ENCODE measurements at places on chromosomes 3 and 15.
A peak's percentile ranks its signal among the peaks of the same experiment; 100 is the strongest.

GRCh38 chr3:121855555-121855954 lies 20.5 kb downstream of the EAF2 start:
- peak; percentile 33 for DNase-seq

- no peak for DNase-seq
Measured at GRCh38 chr3:39096775-39097174, 10.7 kb downstream of the GORASP1 start.

DNA sequence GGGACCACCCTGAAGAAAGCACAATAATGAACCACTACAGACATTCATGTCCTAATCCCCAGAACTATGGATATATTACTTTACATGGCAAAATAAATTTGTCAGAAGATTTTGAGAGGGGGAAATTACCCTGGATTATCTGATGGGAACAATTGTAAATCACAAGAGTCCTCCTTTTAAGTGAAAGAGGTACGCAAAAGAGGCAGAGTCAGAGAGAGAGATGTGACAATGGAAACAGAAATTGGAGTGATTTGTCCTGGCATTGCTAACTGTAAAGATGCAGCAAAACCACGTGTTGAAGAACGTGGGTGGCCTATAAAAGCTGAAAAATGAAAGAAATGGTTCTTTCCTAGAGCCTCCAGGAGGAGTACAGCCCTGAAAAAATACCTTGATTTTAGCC lies 1121.4 kb upstream of the ALCAM start:
- no peak for DNase-seq

GRCh38 chr3:121483290-121483689 lies 62.5 kb downstream of the POLQ start:
- DNase-seq = no peak

- DNase-seq = no peak
Measured at GRCh38 chr15:86383611-86384010, 303.9 kb downstream of the AGBL1 start.

- no peak for DNase-seq
Measured at GRCh38 chr15:56930669-56931313, 12.3 kb downstream of the TCF12 start.

DNA sequence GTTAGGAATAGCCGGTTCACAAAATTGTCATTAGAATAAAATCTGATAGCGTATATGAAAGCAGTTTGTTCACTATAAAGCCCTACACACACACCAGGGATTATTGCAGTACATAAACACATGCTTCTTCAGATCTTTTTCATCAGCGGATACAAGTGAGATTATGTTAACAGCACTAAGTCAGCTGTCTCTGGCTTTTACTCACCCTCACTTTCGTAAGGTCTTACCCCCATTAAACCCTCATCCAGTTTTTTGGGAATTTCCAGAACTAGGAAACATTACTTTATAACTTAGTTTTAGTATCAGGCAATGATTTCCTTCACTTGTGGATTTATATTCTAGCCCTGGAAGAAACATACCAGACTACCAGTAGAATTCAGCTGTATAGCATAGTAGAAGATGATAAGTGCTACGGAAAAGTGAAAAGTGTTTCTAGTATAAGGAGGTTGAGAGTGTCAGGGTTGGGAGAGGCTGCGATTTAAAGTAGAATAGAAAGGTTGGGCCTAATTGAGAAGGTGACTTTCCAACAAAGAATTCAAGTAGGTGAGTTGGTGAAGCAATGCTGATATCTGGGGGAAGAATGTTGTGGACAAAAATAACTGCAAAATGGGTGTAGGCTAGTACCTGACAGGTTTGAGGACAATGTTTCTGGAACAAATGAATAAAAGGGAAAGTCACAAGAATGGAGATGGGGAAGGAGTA lies 22.7 kb downstream of the TMEM207 start:
- no peak for DNase-seq

GRCh38 chr15:68405378-68406250 lies 26.3 kb downstream of the ITGA11 start:
- DNase-seq = no peak

- no peak for DNase-seq
Measured at GRCh38 chr3:32262201-32262600, 23.7 kb downstream of the CMTM8 start.

GRCh38 chr15:83207009-83207659 lies 489 bp downstream of the HDGFL3 start:
- peak; percentile 71 for DNase-seq

DNA sequence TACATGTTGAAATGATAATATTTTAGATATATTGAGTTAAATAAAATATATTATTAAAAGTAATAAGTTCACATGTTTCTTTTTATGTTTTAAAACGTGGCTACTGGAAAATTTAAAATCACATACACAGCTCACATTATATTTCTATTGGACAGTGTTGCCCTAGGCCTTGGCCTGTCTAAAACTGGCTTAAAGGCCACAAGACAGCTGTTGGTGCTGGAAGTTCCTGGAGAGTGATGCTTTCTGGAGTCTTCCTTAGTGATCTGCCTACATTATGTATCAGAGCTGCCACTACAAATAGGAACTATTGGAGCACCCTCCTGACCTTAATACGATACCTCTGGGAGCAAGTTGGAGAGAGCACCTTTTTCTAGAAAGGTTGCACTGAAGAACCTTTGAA lies 254.1 kb upstream of the C2CD4B start:
- DNase-seq = no peak

- DNase-seq = no peak
Measured at GRCh38 chr15:93024293-93024692, 64.7 kb downstream of the RGMA start.

- DNase-seq = no peak
Measured at GRCh38 chr3:35393901-35394799, 245.2 kb upstream of the ARPP21 start.

- DNase-seq = no peak
Measured at GRCh38 chr15:64044300-64045100, 1.8 kb downstream of the DAPK2 start.

DNA sequence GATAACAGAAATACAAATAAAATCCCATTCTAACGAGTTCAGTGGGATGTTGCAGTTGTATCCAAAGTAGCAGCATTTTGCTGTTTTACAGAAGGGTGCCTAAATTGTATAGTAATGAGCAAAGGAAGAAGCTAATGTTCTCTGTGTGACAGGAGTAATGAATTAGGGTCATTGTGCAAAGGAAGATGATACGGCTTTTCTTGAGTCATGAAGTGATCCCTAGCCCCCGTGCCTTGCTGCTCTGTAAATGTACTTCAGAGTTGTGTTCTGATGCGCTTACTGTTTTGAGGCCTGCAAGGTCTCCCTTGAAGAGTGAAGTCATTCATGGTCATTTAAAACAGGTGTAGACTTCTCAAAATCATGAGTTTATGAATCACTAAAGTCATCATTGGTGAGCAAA lies 37.9 kb downstream of the ATP1B3 start:
- no peak for DNase-seq

DNA sequence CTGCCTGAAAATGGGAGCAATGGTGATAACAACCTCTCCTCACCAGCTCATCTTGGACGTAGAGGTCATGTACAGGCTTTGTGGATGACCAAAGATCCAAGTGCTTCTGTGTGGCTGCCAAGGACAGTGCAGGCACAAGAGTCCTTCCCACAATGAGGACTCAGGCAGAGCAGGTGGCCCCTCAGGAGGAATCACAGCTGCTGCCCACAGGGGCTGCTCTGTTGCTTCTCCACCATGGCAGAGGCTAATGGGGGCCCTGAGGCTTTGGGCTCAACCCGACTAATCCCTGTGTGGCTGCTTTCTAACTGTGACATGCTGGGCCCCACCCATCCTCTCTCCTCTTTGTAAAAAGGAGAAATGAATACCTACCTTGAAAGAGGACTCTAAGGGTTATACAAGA lies 58.1 kb upstream of the MRPS22 start:
- no peak for DNase-seq

DNA sequence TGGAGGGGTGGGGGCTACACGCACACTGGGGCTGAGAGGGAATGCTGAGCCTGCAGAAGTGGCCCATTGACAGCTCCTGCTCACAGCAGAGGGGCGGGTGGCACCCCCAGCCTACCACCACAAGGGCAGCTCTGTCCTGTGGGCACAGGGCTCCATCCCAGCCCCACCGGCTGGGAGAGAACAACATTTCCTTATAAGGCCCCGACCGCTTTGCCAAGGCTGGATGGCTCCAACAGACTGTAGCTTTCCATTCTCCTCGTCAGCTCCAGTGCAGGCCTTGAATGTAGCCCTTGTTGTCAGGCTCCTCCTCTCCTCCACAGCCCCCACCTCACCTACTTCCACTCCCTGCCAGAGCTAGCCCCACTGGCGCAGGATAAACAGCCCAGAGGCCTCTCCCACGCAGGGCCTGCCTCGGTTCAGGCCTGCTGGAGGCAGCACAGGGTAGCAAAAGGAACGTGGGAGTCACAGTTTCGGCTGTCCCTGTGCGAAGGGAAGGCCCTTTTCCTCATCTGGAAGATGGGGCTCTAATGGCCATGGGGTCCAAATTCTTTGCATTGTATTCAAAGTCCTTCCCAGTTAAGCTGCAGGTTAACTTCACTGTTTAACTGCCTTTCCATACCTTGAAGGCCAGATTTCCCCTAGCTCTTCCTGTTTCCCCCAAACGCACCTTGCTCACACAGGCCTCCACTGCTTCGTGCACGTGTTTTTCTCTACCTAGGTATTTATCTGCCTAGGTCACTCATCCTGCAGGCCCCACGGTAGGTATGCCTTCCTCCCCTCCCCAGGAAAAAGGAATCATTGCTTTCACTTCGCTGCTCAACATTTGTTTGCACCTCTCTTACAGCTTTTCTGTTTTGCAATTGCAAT lies 101.6 kb upstream of the LPP start:
- no peak for DNase-seq

Measured in NCI-H69 (cell line).